ENCODE measurements at places on chromosomes 3 and 15.

- H3K27me3 ChIP-seq: no peaks in the 10 kb centered on the region
- H3K36me3 ChIP-seq: peaks cover 59% of the 10 kb centered on the region
- H3K27ac ChIP-seq: peak overlapping the region; percentile 86
- DNase-seq: no peak
Observed at GRCh38 chr3:112127522-112128494, 5.2 kb downstream of the GCSAM start.

GRCh38 chr3:108046247-108046646 is 44.6 kb downstream of the CD47 start:
- no peak for DNase-seq
- peaks cover 69% of the 10 kb centered on the region for H3K36me3 ChIP-seq
- H3K27ac ChIP-seq: no peak overlapping the region
- H3K4me1 ChIP-seq: peaks cover 22% of the 10 kb centered on the region

DNA sequence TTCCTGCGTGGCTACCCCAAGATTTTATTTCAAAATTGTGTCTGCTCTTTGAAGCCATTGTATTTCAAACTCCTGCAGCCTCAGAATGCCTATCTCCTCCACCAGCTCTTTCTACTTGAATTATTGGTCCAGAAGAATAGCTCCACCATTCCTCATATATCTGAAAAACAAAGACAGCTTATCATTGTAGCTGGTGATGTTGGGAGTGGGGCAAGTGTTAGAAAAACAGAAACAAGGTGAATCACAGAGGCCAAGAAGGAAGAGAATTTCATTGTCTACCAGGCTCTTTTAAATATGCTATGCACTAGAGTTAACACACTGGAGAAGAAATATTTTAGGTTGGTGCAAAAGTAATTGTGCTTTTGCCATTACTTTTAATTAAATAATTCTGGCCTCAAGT is 307.9 kb upstream of the ROPN1 start:
- no peak overlapping the region for H3K27ac ChIP-seq
- no peaks in the 10 kb centered on the region for H3K36me3 ChIP-seq
- no peak for DNase-seq
- H3K4me3 ChIP-seq: no peak overlapping the region

- H3K36me3 ChIP-seq: no peaks in the 10 kb centered on the region
- H3K4me3 ChIP-seq: no peak overlapping the region
- H3K27me3 ChIP-seq: no peaks in the 10 kb centered on the region
- H3K4me1 ChIP-seq: no peaks in the 10 kb centered on the region
Observed at GRCh38 chr3:29494305-29495036, 213.6 kb downstream of the RBMS3 start.

DNA sequence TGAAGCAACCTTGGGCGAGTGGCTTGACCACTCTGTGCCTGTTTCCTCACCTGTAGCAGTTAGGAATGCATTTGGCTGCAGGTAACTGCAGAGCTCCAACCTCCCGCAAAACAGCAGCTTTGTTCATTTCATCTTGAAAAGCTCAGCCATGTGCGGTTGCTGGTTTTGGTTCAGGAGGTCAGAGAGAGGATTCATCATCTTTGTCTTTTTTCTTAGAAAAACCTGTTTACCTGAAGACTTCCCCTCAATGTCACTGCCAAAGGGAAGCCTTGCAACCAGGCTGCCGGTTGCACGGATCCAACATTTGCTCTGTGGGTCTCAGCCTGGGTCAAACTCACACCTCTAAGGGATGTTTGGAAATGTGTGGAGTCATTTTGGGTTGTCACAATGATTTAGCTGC is 16.4 kb upstream of the FURIN start:
- peaks cover 72% of the 10 kb centered on the region for H3K4me1 ChIP-seq
- peak overlapping the region; percentile 95 for H3K27ac ChIP-seq
- peaks cover 26% of the 10 kb centered on the region for H3K36me3 ChIP-seq
- DNase-seq: peak; percentile 65
- H3K27me3 ChIP-seq: no peaks in the 10 kb centered on the region
- peak overlapping the region; percentile 58 for H3K4me3 ChIP-seq

DNA sequence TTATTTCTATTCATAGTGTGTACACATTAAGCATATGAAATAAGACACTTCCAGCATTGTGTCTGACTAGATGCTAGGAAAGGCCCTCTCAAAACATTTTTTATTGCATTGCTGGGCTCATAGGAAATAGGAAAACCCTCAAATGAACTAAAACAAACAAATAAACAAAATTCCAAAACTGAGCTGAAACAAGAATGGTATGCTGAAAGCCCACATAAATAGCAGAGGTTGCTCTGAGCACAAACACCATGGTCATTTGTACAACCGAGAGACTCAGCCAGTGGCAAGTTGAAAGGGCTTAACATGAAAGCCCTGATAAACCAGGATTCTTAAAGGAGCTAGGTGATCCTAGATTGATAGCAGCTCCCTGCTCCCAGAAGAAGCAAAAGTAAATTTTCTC is 310.0 kb upstream of the WNT5A start:
- no peak overlapping the region for H3K27ac ChIP-seq
- no peaks in the 10 kb centered on the region for H3K27me3 ChIP-seq
- H3K4me3 ChIP-seq: no peak overlapping the region
- DNase-seq: no peak
- no peaks in the 10 kb centered on the region for H3K36me3 ChIP-seq

DNA sequence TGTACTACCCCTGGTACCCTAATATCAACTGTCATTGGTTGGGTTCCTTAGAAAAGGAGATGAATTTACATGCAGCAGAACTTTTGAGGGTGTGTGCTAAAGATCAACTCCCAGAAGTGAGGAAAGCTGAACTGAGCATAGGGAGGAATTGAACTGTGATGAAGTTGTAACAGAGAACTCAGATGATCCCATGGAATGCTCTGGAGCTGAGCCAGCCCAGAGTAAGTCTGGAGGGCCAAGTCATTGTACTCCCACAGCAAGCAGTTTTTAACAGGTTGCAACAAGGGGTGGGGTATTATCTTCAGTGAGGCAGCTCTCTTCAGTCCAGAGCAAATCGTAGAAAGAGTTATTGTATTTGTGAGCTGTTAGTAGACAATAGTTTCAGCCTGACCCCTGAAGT is 572.3 kb downstream of the PYDC2 start:
- no peak for DNase-seq
- H3K27ac ChIP-seq: no peak overlapping the region
- H3K36me3 ChIP-seq: no peaks in the 10 kb centered on the region
- no peaks in the 10 kb centered on the region for H3K27me3 ChIP-seq
- no peaks in the 10 kb centered on the region for H3K4me1 ChIP-seq
- no peak overlapping the region for H3K4me3 ChIP-seq

DNA sequence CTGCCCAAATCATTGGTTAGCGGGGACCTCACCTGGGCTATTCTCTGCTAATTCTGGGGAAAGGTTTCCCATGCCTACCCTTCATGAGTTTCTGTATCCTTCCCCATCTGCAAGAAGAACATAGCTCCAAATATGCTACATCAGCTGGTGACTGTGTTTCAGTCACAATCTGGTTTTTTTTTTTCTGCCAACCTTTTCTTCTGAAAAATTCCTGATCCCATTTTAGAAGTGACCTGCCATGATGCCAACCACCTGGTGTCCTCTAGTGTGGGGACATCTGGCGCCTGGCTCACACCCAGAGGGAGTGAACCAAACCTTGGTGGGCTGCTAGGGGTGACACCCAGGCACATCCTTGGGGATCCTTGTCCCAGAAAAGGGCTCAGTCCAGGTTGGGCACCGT is 76.1 kb downstream of the CHRD start:
- H3K27me3 ChIP-seq: peaks cover 26% of the 10 kb centered on the region
- no peak overlapping the region for H3K27ac ChIP-seq
- no peak for DNase-seq
- H3K4me3 ChIP-seq: no peak overlapping the region

DNA sequence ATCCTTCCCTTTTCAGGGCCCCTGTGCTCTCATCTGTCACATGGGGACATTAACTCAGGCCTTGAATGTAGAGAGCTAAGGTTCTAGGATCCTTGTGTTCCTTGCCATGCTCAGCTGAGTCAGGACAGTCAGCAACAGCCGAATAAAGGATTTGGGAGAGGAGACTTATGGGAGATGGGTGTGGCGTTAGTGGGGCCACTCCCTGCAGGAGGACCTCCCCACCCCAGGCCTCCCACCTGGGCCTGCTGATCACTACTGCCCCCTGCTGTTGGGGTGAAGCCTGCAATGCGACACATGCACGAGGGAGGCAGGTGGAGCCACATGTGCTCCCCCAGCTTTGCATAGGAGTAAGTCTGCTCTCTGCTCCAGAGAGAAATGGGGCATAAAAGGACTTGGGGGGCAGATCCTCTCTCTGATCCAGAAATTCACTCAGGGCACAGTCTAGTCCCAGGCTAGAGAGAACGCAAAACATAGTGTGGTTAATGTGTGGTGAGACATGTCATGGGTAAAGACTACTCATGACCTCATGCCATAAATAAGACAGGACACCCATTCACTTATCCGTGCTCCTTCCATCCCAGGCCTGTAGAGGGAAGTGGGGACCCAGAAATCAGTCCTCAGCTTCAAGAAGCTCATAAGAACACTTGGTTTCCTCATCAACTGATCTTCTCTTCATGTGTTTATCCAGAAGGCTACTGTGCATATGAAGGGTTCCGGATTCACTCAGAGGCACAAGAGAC is 19.4 kb downstream of the RBP1 start:
- no peaks in the 10 kb centered on the region for H3K36me3 ChIP-seq
- H3K27ac ChIP-seq: no peak overlapping the region
- DNase-seq: peak; percentile 25
- no peaks in the 10 kb centered on the region for H3K4me1 ChIP-seq

- H3K36me3 ChIP-seq: no peaks in the 10 kb centered on the region
- no peaks in the 10 kb centered on the region for H3K4me1 ChIP-seq
- peaks cover 24% of the 10 kb centered on the region for H3K27me3 ChIP-seq
- DNase-seq: no peak
- no peak overlapping the region for H3K4me3 ChIP-seq
- no peak overlapping the region for H3K27ac ChIP-seq
Observed at GRCh38 chr3:11126653-11127052, 27.6 kb upstream of the HRH1 start.

DNA sequence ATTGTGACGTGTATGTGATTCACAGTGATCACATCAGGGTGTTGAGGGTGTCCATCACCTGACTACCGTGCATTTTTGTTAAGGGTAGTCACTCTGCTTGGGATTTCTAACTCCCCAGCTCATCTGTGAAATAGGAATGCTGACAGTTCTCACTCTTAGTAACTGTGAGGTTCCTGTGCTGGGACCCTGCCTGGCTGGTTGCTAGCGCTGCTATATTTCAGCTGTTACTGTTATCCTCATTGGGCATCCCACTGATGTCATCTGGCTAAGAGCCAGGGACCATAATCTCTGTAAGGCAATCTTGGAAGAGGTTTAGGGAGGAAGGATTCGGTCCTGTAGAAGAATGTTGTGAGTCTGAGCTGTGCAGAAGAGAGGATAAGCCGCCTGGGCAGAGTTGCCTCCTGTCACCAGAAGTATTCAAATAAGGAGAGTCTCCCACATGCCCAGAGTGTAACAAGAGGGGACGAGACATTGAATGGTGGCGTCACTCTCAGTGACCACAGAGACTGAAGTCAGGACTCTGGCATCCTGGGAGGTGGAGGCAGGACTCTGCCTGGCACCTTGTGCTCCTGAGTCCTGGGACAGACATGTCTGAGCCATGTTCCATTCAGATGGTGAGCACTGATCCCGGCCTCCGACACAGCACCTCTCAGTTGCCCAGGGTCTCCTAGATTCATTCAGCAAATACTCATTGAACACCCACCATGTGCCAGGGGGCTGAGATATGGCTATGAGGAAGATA is 52.2 kb downstream of the FBLN2 start:
- H3K36me3 ChIP-seq: no peaks in the 10 kb centered on the region
- DNase-seq: no peak
- no peak overlapping the region for H3K4me3 ChIP-seq
- no peak overlapping the region for H3K27ac ChIP-seq
- peaks cover 29% of the 10 kb centered on the region for H3K27me3 ChIP-seq
- no peaks in the 10 kb centered on the region for H3K4me1 ChIP-seq

DNA sequence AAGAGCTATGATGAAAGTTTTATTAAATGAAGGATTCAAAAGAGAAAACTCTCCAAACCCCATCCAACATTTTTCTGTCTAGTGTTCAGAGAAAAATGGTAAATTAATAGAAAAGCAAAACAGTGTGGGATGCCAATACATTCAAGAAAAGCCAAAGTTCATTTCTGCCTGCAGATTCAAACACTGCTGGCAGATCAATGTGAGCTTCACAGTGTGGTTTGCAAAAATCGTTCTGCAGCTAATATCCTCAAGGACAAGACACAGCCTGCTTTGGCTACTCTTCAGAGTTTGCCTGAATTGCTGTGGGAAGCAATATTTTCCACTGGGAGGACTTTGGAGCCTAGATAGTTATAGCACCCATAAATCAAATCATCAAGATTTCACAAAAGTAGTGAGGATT is 619.9 kb upstream of the SUCLG2 start:
- H3K27ac ChIP-seq: no peak overlapping the region
- H3K27me3 ChIP-seq: no peaks in the 10 kb centered on the region
- no peak overlapping the region for H3K4me3 ChIP-seq
- no peak for DNase-seq

DNA sequence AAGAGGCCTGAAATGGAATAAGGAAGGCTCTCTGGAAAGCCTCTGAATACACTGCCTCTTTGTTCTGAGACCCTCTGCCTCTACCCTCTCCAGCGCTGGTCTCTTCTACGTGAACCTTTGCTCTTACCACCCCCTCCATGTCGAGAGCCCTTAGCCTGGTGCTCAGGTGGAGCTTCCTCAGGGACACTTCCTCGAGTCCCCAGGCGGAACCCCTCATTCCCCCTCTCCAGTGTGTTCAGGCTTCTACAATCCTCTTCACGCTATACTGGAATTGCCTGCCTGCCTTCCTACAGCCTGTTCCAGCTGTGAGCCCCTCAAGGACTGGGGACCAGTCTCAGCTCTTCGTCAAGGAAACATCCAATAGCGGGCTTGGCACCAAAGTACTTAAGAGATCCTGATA is 7.4 kb downstream of the STIMATE start:
- H3K27me3 ChIP-seq: no peaks in the 10 kb centered on the region
- H3K4me1 ChIP-seq: peaks cover 40% of the 10 kb centered on the region
- H3K36me3 ChIP-seq: peaks cover 24% of the 10 kb centered on the region

DNA sequence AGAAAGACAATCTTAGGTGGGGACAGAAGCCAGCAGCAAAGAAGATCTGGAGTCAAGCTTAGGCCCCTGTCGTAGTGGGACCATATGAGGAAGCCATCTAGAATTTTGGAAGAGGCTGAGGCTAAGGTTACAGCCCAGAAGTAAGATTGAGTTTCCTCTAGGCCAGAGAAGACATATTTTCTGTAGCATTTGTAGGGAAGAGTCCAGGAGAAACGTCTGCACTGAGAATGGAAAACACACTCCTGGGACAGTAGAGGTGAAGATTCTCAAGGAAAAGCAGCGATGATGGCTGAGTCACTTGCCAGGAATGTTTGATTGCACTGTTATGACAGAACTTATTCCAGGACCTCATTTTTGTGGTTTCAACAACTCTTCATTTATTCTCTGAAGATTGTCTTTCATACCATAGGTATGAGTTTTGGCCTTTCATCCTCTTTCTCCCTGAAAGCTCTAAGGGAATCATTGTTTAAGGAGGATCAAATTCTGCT is 107.2 kb downstream of the GTPBP8 start:
- no peak overlapping the region for H3K27ac ChIP-seq
- H3K27me3 ChIP-seq: no peaks in the 10 kb centered on the region
- no peaks in the 10 kb centered on the region for H3K36me3 ChIP-seq

All from activated naive CD4-positive, alpha-beta T cell treated with anti-CD3 and anti-CD28 coated beads, Interleukin-2, amount 10 ng/mL, durations not matched to agents 7 days and 5 days (primary cell).